Foreskin keratinocyte (primary cell): ENCODE measurements at places on chromosomes 2 and 18. TPM values are rescaled to one million over a fixed set of nuclear protein-coding genes. Genes with fewer than 3 reads are reported as not detected.

ATOH8 gene
- total RNA-seq: not detected in 2 replicates

CENPA gene
- total RNA-seq: 30.8 and 39.0 TPM in 2 replicates

SPEG gene
- 24.9 and 32.6 TPM in 2 replicates for total RNA-seq

COL4A4 gene
- total RNA-seq: 0.49 and 1.5 TPM in 2 replicates

TXNDC9 gene
- 64.3 and 66.7 TPM in 2 replicates for total RNA-seq

SP140 gene
- total RNA-seq: 0.18 and 1.1 TPM in 2 replicates

SPDYA gene
- 0.35 and 0.41 TPM in 2 replicates for total RNA-seq

GCG gene
- not detected in 2 replicates for total RNA-seq

NGEF gene
- 0.11 TPM in 1 of 2 replicates, not detected in the other for total RNA-seq

SP110 gene
- total RNA-seq: 29.9 and 32.1 TPM in 2 replicates

FRZB gene
- total RNA-seq: not detected in 2 replicates
